Stimulated activated CD4-positive, alpha-beta T cell treated with anti-CD3 and anti-CD28 coated beads, Interleukin-1b, Interleukin-23, amount 100 ng/mL, for 1 hour (primary cell): ENCODE measurements at places on chromosomes 6 and 20.

- DNase-seq, result no peak
Measured at GRCh38 chr20:50471231-50471630, 39.0 kb upstream of the PTPN1 start.

GRCh38 chr6:26520237-26520849 lies 17.8 kb upstream of the HMGN4 start:
- DNase-seq, result no peak

DNA sequence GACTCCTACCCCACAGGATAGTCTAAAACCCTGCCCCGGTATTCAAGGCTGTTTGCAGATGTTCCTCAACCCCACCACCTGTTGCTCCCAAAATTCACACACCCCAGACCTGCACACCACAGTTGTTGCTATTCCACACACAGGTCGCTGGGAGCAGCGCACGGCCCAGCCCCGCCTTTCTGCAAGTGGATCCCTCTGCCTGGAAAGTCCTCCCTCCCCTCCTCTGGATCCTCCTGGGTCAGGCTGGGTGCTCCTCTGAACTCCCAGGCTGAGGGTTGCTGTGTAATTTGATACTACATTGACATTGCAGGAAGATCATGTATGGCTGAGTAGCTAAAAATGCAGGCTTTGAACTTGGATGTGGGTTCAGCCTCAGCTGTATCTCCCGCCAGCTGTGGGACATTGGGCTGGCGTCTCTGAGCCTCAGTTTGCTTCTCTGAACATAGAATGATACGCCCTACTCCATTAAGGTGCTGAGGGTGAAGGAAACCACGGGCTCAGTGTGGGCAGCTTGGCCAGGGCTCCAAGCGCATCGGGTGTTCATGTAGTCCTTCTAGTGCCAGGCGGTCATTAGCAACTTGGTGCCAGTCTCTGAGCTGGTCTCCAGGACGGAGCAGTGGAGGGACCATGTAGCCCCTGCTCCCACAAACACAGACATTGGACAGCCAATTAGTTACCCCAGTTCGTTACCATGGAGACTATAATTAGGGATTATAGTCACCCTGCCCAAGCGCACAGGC lies 13.9 kb upstream of the CCN5 start:
- no peak for DNase-seq

GRCh38 chr6:31776485-31776988 lies 591 bp downstream of the VWA7 start:
- no peak for DNase-seq

DNA sequence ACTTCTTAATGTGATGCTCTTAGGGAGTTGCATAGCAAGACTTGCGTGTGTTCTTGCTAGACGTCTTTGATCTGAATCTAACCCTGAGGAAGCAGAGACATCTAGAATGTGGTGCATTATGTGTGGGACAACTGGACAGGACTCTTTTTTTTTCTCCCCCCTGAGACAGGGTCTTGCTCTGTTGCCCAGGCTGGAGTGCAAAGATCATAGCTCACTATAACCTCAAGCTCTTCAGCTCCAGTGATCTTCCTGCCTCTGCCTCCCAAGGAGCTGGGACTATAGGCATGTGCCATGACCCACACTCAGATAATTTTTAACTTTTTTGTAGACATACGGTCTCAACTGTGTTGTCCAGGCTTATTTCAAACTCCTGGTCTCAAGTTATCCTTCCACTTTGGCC lies 34.0 kb downstream of the PCMT1 start:
- no peak for DNase-seq

- DNase-seq, result no peak
Measured at GRCh38 chr6:82270881-82271635, 23.5 kb upstream of the IBTK start.

DNA sequence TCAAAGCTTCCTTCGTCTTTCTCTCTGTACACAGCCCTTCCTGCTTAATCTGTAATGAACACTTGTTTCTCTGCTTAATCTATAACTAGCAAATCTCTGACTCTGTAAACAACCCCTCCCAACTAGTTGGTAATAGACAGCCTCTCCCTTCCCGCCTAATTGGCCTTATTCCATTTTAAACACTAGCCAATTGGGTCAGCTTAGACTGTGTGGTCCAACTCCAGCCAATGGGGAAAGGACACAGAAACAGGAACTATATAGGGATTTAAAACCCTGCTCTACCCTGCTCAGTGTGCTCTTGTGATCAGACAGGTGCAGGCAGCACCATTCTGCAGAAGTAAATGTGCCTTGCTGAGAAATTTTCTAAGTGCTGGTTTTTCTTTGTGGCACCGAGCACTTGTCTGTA lies 18.5 kb downstream of the CHD6 start:
- DNase-seq, result no peak

DNA sequence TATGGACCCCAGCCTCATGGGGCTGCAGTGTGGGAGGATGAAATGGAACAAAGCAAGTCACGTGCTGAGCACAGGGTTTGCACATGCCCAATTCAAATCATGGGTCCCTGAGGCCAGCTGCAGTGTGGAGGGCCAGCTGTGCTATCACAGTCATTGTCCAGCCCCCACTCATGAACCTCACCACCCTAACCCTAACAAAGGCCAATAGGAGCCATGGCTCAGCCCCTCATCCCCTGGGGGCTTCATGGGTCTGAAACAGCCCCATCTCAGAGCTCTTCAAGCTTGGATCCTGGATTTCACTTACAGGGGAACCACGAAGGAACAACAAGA lies 125.6 kb upstream of the MAFB start:
- no peak for DNase-seq

DNA sequence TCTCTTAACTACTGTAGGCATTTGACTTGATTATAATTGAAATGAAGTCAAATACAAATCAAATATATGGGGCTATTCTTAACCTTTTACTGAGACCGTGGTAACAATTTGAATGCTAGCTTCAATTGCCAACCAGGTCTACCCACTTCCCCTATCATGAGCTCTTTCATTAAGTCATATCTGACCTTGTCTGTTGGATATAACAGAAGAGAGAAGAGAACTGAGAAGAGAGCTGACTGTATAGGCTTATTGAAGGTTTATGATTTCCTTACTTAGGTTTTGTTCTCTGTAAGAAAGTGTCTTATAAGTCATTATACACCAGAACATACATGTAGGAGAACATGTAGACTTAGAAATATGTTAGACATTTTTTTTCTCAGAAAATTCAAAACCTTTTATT lies 549.4 kb downstream of the COL12A1 start:
- no peak for DNase-seq

DNA sequence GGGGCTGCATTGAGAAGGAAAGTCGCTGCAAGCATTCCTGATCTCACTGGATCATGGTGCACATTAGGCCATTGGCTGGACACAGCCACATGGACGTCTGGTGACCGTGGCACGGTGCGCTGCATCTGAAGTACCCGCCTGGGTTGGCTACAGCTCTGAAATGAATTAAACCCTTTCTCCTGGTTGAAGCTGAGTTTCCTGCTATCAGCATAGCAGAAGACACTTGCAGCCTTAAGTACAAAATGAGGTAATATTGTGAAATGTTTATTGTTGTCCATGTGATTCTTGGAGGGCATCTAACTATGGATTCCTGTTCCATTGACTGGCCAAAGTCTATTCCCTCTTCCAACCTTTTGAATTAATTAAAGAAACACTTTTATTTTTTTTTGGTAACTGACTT lies 89.8 kb upstream of the ADTRP start:
- no peak for DNase-seq

- DNase-seq, result no peak
Measured at GRCh38 chr6:124512431-124512830, 449.8 kb upstream of the RNF217 start.

- DNase-seq, result no peak
Measured at GRCh38 chr6:5517796-5518195, 256.5 kb downstream of the FARS2 start.
